ENCODE measurements at places on chromosomes 7 and 10.

DNA sequence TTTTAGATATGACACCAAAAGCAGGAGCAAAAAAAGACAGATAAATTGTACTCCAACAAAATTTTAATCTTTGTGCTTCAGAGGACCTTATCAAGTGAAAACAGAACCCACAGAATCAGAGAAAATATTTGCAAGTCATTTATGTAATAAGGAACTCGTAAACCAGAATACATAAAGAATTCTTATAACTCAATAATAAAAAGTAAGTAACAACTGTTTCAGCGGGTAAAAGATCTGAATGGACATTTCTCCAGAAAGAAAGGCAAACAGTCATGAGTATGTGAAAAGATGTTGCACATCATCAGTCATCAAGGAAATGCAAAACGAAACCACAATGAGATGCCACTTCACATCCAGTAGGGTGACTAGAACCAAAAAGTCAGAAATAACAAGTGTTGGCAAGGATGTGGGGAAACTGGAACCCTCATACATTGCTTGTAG lies 167.7 kb upstream of the KCTD7 start:
- no peak for DNase-seq

DNA sequence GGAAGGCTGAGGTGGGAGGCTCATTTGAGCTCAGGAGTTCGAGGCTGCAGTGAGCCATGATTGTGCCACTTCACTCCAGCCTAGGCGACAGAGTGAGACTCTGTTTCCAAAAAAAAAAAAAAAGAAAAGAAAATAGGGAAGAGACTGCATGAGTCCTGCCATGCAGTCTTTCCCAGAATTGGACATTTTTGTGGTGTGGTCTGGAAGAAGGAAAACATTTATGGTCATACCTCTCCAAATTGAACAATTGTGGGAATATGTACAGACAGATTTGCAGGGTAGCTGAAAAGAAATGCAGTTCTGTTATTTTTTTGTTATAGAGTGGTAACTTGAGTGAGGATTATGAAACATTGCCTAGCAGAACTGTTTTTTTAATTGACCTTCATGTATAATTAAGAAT lies 198.1 kb downstream of the AUTS2 start:
- no peak for DNase-seq

- no peak for DNase-seq
Measured at GRCh38 chr10:78337646-78338391, 304.2 kb downstream of the RPS24 start.

DNA sequence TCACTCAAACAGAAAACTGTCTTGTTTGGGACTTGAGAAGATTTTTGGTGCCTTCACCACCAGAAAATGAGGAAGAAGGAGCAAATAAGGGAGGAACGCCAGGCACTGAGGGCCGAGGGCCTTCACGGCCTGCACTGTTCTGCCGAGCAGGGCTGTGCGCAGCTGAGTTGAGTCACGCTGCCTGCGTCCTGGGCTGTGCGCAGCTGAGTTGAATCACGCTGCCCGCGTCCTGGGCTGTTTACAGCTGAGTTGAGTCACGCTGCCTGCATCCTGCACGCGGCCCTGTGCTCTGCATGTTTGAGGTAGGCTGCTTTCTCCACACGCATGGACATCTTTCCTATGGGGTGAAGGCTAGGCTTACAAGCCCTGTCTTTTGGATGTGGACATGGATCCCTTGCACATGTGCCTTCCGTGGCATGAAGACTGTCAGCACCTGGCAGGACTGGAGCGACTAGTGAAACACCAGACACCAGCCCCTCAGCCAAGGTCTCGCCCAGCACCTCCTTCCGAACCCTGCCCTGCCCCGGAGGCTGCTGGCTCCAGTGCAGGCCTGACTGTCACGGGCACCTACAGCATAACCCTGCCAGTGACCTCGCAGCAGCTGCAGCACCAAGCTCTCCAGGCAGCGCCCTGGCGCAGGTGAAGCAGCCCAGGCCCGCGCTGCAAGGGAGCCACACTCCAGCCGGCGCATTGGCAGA lies 96.7 kb downstream of the HTR5A start:
- no peak for DNase-seq

DNA sequence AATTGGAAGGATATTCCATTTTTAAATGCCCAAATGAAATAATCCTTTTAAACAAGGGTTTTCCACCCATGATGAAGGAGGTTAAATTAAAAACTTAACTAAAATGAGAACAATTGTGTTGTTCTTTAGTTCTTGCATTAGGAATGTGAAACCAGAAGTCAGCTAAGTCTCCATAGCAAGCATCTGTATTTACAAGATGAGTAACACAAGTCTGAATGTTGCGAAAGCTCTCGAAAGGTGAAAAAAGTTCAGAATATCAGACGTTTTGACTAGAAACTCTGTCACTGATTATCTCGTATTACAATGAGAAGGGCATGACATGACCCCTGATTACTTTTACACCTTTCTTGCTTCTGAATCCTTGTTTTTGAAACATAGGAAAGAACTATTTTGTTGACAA lies 149.6 kb downstream of the BICC1 start:
- no peak for DNase-seq

- DNase-seq = no peak
Measured at GRCh38 chr10:80081801-80082750, 3.6 kb downstream of the TMEM254 start.

GRCh38 chr10:7606951-7607404 lies 59.8 kb downstream of the ITIH5 start:
- no peak for DNase-seq

- DNase-seq = no peak
Measured at GRCh38 chr7:11668727-11669126, 163.3 kb downstream of the THSD7A start.

- no peak for DNase-seq
Measured at GRCh38 chr10:6514180-6514579, 65.9 kb downstream of the PRKCQ start.

GRCh38 chr7:11768263-11768662 lies 63.7 kb downstream of the THSD7A start:
- no peak for DNase-seq

DNA sequence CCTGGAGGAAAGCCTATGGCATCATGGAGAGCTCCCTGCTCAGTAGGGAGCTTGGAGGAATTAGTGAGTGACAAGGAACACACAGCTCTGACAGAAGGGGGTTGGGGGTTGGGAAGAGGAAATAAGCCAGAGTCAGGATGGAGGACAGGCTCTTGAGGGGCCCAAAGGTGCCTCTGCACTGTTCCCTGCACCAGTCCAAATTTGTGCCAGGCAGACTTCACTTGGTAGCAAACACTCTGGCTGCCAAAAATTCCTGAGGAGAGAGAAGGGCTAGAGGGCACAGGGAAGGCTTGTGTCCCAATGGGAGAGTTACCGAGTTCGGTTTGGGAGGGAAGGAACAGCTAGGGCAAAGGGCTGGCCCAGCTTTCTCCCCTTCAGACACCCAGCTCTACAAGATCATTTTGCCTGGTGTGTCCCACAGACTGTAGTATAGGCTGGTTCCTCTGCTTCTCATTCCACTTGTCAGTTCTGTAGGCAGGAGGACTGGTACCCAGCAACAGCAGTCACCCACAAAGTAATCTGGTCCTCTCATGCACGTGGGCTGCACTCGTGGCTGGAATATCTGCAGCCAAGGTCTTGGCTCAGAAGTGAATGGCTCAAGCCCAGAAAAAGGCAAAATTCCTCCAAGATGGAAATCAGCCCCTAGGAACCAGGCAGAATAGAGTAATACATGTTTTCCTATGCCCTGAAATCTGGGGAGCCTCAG lies 8.0 kb upstream of the KCNIP2 start:
- DNase-seq = no peak

GRCh38 chr7:137591421-137591837 lies 247.9 kb upstream of the PTN start:
- no peak for DNase-seq

GRCh38 chr7:29478226-29478625 lies 85.4 kb upstream of the PRR15 start:
- DNase-seq = no peak

GRCh38 chr10:13759168-13759567 lies 172.4 kb downstream of the PRPF18 start:
- DNase-seq = no peak

- no peak for DNase-seq
Measured at GRCh38 chr7:65731562-65732035, 141.3 kb upstream of the VKORC1L1 start.

- no peak for DNase-seq
Measured at GRCh38 chr7:585229-585711, 65.6 kb upstream of the PDGFA start.

DNA sequence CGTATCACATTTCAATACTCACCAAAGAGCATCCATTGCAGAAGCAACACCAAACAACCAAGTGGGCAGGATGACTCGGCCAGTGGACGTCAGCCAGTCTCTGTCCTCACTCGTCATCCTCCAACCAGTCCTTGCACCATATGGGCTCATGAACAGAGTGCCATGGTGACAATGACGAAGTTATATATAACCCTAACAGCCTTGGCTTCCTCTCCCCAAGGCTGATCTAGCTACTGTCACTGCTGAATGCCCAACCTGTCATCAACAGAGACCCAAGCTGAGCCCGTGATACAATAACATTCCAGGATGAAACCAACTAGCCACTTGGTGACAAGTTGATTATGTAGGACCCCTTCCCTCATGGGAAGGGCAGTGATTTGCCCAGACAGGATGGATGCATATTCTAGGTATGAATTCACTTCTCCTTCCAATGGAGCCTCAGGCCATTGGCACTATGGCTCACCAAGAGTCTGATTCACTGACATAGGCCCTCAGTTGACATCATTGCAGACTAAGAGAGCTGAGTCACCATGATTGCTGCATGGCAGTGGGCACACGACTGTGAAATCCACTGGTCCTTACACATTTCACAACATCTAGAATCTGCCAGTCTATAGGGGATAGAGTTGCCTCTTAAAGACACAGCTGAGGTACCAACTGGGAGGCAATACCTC lies 26.3 kb upstream of the PPIF start:
- no peak for DNase-seq

Measured in left renal pelvis (tissue), 4 donors.